ENCODE measurements at places on chromosomes 5 and 9.

- no peak for DNase-seq
Observed at GRCh38 chr5:56168066-56168478, 65.1 kb downstream of the ANKRD55 start.

GRCh38 chr5:81097713-81098112, 135.4 kb upstream of the CKMT2 start:
- no peak for DNase-seq

GRCh38 chr5:132437604-132438266, 52.8 kb downstream of the IRF1 start:
- no peak for DNase-seq

DNA sequence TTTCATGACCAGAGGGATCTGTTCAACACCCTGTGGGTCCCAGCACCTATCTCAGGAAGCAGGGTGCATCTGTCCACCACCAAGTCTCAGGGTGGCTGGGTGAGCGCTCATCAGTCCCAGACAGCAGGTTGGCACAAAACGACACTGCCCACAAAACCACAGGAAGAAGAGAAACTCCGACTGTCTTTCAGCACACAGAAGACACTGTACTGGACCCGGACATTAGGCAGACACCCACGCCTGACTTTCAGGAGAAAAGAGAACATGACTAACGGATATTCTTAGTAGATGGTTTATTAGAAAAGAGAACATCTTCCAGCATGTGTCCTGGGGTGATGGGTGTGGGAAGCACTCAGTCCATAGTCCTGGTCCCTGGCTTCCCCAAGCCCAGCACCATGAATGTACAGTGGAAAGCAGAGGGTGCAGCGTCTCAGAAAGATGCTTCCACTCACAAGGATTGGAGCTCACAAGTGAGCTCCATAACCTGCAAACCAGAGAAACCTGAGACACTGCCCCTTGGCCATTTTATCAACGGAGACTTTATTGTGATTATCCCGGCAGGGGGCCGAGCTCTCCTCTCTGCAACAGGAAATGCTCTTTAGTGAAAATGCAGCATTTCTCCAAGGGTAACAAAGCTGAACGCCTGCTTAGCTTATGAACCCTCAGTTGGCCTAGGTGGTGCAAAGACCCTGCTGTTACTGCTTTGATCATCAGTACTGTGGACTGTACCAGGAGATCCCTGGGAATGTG, 35.8 kb upstream of the LCP2 start:
- DNase-seq, result no peak

DNA sequence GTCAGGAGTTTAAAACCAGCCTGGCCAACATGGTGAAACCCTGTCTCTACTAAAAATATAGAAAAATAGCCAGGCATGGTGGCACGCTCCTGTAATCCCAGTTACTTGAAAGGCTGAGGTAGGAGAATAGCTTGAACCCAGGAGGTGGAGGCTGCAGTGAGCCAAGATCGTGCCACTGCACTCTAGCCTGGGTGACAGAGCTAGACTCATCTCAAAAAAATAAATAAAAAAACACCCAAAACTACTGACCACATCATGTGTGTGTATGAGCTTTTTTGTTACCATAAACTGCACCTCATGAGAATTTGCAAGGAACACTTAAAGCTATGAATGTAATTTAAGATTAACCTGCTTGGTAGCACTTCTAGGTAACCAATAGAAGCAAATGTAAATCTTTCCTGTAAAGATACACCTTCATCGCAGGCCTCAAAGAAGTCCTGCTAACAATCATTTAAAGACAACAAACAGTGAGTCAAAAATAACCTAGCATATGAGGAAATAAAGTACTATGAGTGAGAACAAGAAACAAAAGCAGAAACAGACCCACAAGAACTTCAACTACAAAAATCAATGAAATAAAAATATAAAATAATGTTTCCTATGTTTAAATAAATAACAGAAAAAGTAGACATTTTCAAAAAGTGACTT, 13.0 kb downstream of the SLC38A9 start:
- DNase-seq, result no peak

- no peak for DNase-seq
Observed at GRCh38 chr9:108815156-108815555, 40.6 kb downstream of the ACTL7B start.

DNA sequence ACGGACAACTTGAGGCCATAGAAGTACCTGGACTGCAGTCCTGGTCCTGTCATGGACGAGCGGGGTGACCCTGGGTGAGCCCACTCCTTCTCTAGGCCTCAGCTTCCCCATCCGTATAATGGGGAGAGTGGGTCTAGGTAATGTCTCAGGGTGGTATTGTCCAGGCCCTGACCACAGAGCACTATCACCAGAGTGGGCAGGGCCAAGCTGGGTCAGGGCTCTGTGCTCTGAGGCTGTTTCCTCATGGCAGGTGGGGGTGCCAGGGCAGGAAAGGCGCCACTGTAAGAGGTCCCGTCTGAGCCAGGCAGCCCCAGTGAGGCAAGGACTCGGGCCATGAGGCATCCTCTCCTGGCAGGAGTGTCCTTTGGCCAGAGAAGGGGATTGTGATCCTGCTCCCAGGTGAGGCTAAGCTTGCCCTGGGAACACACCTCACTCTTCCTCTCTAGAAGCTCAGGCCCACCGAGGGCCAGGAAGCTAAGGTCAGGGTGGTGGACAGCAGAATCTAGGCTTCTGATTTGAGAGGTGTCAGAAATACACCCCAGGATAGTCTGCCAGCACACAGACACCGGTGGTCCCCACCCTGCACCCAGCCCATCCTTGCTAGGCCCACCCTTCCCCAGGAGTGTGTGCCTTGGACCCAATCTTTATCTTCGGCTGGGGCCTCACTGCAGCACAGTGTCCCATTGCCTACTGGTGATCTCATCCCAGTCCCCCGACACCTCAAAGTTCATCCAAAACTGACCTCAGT, 1.5 kb upstream of the MYOZ3 start:
- DNase-seq, result no peak
